ENCODE measurements at places on chromosomes 16 and 17.

DNA sequence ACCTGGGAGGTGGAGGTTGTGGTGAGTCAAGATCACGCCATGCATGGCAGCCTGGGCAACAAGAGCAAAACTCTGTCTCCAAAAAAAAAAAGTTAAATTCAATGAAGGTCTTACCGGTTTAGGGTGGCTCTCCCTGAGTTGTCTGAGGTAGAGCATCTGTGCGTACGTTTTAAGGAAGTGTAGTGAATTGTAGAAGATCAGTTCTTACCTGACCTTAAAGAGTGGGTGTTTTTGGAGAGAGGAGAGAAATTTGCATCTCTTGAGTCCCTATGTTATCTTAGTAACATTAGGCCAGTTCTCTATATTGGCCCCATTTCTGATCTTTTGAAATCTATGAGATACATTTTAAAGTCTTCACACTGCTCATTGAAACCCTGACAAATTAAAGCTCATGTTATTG is 56.2 kb downstream of the ELAC2 start:
- DNase-seq, result no peak

GRCh38 chr16:88798073-88798472 is 5.5 kb upstream of the CDT1 start:
- DNase-seq, result no peak

DNA sequence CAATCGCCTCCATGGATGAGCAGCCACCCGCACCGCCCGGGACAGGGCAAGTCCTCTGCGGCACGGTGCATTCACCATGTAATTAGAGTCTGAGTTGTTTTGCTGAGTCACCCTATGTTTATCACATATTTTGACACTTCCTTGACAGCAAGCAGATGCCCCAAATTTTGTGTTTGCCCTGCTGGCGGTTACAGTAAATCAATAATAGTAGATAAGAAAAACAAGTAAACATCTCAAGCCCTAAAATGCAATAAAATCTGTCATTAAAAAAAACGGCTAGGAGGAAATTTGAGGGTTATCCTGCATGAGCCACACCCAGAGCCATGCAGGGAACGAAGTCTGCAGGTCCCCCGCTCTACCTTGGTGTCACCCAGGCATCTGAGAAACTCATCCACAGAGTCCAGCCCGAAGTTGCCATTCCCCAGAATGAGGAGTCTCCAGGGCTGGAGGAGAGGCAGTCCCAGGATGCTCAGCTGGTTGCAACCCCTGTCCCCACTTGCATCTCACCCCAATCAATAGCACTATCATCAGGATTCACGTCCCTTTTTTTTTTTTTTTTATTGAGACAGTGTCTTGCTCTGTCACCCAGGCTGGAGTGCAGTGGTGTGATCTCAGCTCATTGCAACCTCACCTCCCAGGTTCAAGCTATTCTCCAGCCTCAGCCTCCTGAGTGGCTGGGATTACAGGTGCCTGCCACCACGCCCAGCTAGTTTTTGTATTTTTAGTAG is 16.5 kb upstream of the ST6GALNAC1 start:
- DNase-seq, result no peak

DNA sequence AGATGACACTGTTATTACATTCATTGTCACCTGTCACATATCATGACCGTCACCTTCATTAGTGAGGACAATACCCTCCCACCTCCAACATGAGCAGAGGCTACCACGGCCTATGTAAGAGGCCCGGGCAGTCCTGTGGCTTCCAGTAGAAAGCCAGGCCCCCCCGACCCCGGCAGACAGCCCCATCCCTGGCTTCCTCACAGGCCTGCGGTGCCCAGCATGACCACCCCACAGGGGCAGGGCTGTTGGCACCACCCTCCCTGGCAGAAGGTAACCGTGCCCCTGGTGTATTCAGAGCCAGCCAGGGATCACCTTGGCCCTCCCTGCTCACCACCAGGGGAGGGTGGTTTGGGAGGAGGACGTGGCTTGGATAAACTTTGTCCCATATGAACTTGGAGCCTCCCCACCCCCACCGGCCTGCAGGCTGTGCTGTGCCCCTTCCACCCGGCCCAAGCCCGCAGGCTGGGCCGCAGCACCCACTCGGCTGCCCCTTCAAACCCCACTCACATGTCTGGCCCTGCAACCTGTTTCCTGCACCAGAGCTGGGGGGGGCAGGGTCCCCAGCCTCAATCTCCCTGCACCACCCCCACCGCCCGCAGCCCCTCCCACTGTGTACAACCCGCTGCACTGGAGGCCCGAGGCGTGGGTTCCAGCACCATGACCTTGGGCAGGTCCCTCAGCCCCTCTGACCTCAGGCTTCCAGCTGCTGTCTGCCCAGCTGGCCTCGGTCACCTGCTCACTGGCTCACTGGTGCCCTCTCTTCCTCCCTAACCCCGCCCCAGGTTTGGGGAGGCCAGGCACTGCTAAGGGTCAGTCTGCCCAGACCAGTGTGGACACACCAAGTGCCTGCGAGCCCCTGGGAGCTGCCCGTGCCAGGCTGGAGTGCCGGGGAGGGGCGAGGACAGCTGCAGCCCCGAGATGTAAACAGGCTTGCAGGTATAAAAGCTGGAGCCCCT is 12.4 kb upstream of the AATK start:
- DNase-seq, result no peak

- DNase-seq, result peak; percentile 87
Observed at GRCh38 chr17:44911133-44912001, 3.9 kb downstream of the GFAP start.

- DNase-seq, result peak; percentile 57
Observed at GRCh38 chr16:17287166-17287800, 183.5 kb downstream of the XYLT1 start.

GRCh38 chr17:19010729-19011505 is 6.4 kb upstream of the FAM83G start:
- no peak for DNase-seq

- DNase-seq, result no peak
Observed at GRCh38 chr17:27631411-27631760, 398 bp downstream of the LGALS9 start.

GRCh38 chr16:69831212-69832123 is 69.3 kb downstream of the WWP2 start:
- DNase-seq, result no peak

GRCh38 chr17:76641501-76641900 is 2.1 kb downstream of the ST6GALNAC1 start:
- DNase-seq, result no peak

DNA sequence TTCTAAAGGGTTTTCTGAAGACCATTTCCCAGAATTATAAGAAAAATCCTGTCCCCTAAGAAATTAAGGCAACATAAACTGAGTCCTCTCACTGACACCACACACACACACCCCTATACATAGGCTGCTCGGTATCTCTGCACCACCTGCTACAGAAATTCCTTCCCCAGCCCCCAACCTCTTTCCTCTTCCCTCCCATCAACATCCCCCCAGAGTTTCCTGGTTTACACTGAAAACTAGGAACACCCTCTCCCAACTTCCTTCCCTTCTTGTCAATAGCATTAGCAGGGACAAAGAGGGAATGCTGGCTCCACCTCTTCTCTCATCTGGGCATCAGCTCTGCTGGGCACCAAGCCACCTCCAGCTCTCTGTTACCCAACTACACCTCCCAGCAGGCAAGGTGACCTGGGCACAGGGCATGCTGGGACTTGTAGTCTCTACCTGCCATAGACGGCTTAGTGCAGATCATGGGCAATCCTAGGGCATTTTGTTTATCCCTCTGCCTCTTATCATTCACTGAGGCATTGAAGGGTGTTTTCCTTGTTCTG is 15.7 kb downstream of the CAVIN1 start:
- peak; percentile 80 for DNase-seq

DNA sequence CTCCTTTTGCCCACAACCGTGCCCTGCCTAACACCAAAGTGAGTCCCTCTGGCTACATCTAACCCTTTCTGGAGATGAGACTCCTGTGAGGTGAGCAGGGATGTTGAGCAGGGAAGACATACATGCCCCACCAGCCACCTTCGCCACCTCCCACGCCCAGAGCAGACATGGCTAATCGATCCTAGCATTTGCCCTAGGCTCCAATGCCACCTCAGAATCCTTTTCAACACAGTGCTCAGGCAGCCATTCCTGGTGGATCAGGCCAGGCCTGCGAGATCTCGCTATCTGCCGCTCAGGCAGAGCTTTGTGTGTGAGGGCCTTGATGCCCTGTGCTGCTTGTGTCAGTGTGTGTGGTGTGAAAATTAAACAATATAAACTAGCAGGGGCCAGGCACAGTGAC is 21.0 kb downstream of the SCGB1C2 start:
- DNase-seq, result no peak

DNA sequence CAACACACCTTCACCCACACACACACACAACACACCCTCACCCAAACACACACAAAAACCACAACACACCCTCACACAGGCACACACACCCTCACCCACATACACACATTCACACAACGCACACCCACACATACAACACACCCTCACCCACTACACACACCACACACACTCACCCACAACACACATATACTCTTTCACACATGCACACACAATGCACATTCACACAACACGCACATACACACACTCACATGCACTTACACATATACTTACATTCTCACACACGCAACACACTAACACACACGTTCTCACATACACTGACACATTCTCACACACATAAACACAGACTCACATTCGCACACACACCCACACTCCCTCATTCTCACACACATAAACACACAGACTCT is 3.8 kb downstream of the ASGR1 start:
- no peak for DNase-seq

DNA sequence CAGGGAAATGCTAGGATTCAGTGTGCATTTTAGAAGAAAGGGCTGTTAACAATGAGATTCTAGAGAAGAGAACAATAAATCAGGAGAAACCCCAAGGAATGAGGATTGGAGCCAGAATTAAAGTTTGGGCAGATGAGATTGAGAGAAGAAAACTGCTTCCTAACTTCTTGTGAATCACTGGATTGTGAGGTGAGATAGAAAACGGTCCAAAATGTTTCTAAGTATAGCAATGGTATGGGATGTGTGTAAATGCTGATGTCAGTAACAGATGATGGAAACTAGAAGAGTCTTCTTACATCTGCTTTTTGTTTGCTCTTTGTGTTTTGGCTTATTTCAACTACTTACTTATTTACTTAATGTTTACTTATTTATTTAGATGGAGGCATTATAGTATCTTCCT is 123.0 kb downstream of the KCNJ2 start:
- no peak for DNase-seq

- no peak for DNase-seq
Observed at GRCh38 chr16:50278251-50278650, 11.9 kb downstream of the ADCY7 start.

GRCh38 chr16:57694231-57694724 is 328 bp upstream of the DRC7 start:
- no peak for DNase-seq

GRCh38 chr17:50538549-50539410 is 6.2 kb downstream of the EPN3 start:
- DNase-seq, result no peak

All from ecto neural progenitor cell (in vitro differentiated cells).